ENCODE measurements at places on chromosomes 12 and 14.

GRCh38 chr12:122850695-122851350, 15.6 kb downstream of the HIP1R start:
- DNase-seq, result no peak

- DNase-seq, result no peak
Observed at GRCh38 chr12:57627501-57628279, 5.3 kb downstream of the B4GALNT1 start.

- peak; percentile 17 for DNase-seq
Observed at GRCh38 chr14:103518422-103519042, 4.1 kb downstream of the CKB start.

GRCh38 chr12:55906056-55906455, 21.6 kb downstream of the PYM1 start:
- no peak for DNase-seq

GRCh38 chr12:93302331-93303229, 75.1 kb upstream of the NUDT4 start:
- DNase-seq, result no peak

GRCh38 chr12:117850048-117850447, 118.7 kb downstream of the KSR2 start:
- DNase-seq, result peak; percentile 23

DNA sequence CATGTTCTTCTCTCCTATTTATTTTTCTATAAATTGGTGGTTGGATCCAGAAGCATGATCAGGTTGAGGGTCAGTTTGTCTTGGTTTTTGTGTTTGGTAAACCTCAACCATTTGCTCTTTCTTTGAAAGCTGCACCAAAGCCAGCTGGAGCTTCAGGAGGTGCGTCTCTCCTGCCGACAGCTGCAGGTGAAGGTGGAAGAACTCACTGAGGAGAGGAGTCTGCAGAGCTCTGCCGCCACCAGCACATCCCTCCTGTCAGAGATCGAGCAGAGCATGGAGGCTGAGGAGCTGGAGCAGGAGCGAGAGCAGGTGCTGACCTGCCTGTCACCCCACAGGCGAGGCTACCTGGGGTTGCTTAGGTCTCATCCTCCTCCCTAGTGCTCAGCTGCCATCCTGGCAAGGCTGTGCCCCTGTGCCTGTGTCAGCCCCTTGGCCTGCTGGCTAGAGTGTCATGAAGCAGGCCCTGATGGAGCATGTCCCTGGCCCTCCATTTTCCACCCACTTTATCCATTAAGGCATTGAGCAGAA, 45.0 kb downstream of the RAB35 start:
- no peak for DNase-seq

DNA sequence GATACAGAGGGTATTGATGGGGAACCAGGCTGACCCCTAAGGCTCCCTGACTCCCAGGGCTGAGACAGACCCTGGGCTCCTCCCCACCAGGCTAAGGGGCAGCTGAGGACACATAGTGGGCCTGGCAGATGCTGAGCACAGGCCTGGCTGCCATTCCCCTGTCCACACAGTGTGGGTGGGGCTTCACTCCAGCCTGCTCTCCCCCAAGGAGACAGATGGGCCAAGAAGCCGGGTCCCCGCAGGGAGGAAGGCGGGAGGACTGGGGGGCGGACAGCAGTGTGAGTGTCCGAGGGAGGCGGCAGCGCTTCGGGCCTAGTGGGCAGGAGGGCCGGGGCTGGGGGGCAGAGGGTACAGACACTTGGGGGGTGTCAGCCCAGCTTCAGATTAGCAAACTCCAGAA, 32.0 kb downstream of the RFLNA start:
- DNase-seq, result no peak
